ENCODE measurements at places on chromosomes 2 and 18. TPM values are rescaled to one million over a fixed set of nuclear protein-coding genes. Genes with fewer than 3 reads are reported as not detected.

HOXD4 gene
- total RNA-seq = 1.6 TPM

- DNase-seq = no peak
Observed at GRCh38 chr2:4475618-4476017, 772.2 kb downstream of the DCDC2C start.

GRCh38 chr18:74083557-74083952, 64.1 kb downstream of the FBXO15 start:
- DNase-seq = no peak

DNA sequence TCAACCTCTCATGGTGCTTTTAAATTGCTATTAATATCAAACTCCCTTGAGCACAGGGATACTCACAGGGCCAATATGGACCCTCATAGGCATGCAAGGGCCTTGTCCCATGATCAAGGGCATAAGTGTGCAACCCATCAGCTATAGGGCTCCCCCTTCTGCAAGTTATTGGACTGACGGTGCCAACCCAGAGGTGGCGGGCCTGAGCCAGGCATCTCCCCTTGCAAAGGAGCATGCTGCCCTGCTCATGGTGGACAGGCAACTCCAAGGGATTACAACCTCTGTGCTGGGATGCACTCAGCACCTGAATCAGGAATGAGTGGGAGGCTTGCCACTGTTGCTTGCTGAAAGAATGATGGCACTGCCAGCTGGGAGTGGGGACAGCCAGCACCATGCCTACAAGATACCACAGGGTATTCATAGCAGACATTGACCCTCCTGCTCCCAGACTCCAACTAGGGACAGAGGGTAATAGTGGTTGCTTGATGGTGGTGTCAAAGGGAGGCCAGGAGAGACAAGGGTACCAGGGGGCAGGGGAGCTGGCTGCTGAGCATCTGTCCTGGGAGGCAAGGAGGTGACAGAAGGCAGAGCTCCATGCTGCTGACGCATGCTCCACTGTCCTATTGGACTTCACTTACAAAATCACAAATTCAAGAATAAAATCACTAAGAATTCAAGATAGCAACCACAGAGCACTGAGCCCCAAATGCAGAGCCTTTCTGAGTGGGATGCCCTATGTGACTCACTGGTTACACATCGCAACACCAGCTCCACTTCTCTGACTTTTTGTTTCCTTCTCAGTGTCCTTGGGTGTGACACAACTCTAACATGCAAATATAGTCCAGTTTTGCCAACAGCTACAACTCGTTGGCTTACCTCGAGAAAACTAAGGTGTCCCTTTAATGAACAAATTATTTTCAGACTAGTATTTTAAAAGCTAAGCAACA, 157.1 kb upstream of the CCDC150 start:
- no peak for DNase-seq

Data from colonic mucosa (tissue), 4 donors.